ENCODE measurements at places on chromosomes 7 and 10. TPM values are rescaled to one million over a fixed set of nuclear protein-coding genes. Genes with fewer than 3 reads are reported as not detected.

CPED1 gene
- not detected for total RNA-seq

FAM20C gene
- 199 TPM for total RNA-seq

TBX20 gene
- 1.2 TPM for total RNA-seq

HMX3 gene
- not detected for total RNA-seq

OR2AE1 gene
- 0.39 TPM for total RNA-seq

MYH16 gene
- total RNA-seq, result not detected

Measured in glutamatergic neuron (in vitro differentiated cells).